ENCODE measurements at places on chromosomes 3 and 15. TPM values are rescaled to one million over a fixed set of nuclear protein-coding genes. Genes with fewer than 3 reads are reported as not detected.

DNA sequence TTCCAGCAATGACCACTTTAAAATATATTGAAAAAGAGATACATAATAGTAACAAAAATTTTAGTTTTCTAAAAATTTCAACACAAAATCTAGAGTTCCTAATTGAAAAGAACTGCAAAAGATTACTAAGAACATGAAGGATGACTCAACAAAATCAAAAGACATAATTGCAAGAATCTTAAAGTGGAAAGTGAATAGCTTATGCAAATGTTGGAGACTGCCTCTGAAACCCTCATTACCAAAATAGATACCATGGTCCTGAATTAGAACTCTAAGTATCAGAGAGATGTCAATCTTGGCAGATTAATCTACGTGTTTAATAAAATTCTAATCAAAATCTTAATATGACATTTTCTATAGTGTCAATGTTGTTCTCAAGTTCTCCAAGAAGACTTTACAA lies 60.7 kb upstream of the SGO1 start:
- H3K4me1 ChIP-seq = no peaks in the 10 kb centered on the region
- DNase-seq = no peak
- no peak overlapping the region for H3K4me3 ChIP-seq
- no peak overlapping the region for H3K27ac ChIP-seq
- H3K36me3 ChIP-seq = no peaks in the 10 kb centered on the region

- no peak overlapping the region for H3K4me3 ChIP-seq
- no peaks in the 10 kb centered on the region for H3K36me3 ChIP-seq
- H3K4me1 ChIP-seq = peaks cover 6% of the 10 kb centered on the region
- no peaks in the 10 kb centered on the region for H3K27me3 ChIP-seq
- H3K27ac ChIP-seq = no peak overlapping the region
- DNase-seq = no peak
These were observed 1.7 kb downstream of the HOMER2 start for GRCh38 chr15:82950746-82951370.

The WWTR1 gene
- 46.5 TPM for total RNA-seq

- no peak for DNase-seq
- H3K4me3 ChIP-seq = no peak overlapping the region
- H3K27me3 ChIP-seq = no peaks in the 10 kb centered on the region
These were observed 269.3 kb downstream of the SLC9A9 start for GRCh38 chr3:143578810-143579435.

The FEZF2 gene
- total RNA-seq = not detected

The TP63 gene
- 10.5 TPM for total RNA-seq

The ADAMTSL3 gene
- total RNA-seq = 16.4 TPM

DNA sequence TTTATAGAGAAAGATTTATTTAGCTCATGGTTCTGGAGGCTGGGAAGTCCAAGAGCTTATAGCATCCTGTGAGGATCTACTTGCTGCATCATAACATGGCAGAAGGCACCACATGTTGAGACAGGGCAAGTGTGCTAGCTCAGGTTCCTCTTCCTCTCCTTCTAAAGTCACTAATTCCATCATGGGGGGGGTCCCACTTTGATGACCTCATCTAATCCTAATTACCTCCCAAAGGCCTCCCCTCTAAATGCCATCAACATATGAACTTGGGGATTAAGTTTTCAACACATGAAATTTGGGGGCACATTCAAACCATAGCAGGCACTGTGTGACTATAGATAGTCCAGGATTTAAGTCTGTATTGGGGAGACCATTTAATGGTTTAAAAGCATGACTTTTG lies 297.1 kb upstream of the ROPN1 start:
- DNase-seq = no peak
- H3K27ac ChIP-seq = no peak overlapping the region
- no peaks in the 10 kb centered on the region for H3K27me3 ChIP-seq
- H3K4me3 ChIP-seq = no peak overlapping the region
- peaks cover 6% of the 10 kb centered on the region for H3K4me1 ChIP-seq
- H3K36me3 ChIP-seq = no peaks in the 10 kb centered on the region

DNA sequence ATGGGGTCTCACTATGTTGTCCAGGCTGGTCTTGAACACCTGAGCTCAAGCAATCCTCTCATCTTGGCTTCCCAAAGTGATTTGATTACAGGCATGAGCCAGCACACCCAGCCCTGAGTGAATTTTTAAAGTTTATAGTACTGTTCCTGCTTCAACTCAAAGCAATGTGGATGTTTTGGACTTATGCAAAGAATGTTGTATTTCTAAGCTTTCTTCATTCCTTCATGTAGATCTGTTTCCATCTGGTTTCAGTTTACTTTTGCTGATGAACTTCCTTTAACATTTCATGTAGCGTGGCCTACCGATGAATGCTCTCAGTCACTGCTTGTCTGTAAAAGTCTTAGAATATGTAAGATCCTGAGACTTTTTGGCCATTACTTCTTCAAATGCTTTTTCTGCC lies 23.2 kb downstream of the NRG4 start:
- no peaks in the 10 kb centered on the region for H3K36me3 ChIP-seq
- H3K27me3 ChIP-seq = no peaks in the 10 kb centered on the region
- DNase-seq = no peak
- H3K27ac ChIP-seq = no peak overlapping the region
- no peaks in the 10 kb centered on the region for H3K4me1 ChIP-seq
- H3K4me3 ChIP-seq = no peak overlapping the region

- peaks cover 46% of the 10 kb centered on the region for H3K4me1 ChIP-seq
- no peak overlapping the region for H3K27ac ChIP-seq
These were observed 12.7 kb downstream of the KLHL25 start for GRCh38 chr15:85782064-85782463.

DNA sequence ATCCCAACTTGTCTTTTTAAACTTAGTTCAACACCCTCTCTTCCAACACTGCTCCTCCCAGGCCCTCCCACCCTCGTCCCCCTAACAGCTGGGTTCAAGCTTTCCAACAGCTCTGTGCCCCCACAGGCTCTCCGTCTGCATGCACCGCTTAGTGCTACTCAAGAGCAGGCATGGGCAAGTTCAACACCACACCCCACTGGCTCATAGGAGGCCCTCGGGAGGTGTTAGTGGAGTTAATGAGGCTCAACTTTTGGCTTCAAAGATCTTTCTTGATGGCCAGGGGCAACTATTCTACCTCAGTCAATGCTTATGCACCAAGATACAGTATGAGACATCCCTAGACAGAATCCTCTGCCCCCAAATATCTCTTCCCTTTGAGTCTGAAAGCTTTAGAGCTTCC lies 114.4 kb downstream of the ANP32A start:
- no peaks in the 10 kb centered on the region for H3K27me3 ChIP-seq
- no peaks in the 10 kb centered on the region for H3K4me1 ChIP-seq
- H3K4me3 ChIP-seq = no peak overlapping the region
- H3K36me3 ChIP-seq = no peaks in the 10 kb centered on the region
- H3K27ac ChIP-seq = no peak overlapping the region

The CD96 gene
- total RNA-seq = 0.99 TPM

DNA sequence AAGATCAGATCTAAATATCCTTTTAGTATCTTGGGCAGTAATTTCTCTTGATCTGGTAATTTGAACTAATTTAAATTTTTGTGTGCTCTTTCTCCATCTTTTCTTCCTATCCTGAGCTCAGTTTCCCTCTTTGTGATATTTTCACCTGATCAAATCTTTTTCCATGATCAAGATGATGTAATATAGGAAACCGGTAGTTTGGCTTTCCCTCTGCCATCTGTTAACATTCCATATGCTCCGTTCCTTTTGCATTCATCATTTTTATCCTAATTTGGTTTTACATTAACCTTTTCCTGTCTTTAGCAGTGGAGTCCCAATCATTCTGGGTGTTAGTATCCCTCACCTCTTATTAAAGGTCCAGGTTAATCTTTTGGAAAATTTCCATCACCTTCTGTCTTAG lies 5.9 kb upstream of the ABHD6 start:
- no peak for DNase-seq
- no peaks in the 10 kb centered on the region for H3K27me3 ChIP-seq
- H3K4me3 ChIP-seq = no peak overlapping the region
- H3K27ac ChIP-seq = no peak overlapping the region
